NCI-H2029 (cell line): ENCODE measurements at places on chromosomes 11 and 22.

GRCh38 chr11:117107701-117108590 lies 9.7 kb upstream of the SIK3 start:
- DNase-seq, result no peak

- no peak for DNase-seq
Observed at GRCh38 chr22:25078591-25078990, 121.1 kb upstream of the CRYBB3 start.

DNA sequence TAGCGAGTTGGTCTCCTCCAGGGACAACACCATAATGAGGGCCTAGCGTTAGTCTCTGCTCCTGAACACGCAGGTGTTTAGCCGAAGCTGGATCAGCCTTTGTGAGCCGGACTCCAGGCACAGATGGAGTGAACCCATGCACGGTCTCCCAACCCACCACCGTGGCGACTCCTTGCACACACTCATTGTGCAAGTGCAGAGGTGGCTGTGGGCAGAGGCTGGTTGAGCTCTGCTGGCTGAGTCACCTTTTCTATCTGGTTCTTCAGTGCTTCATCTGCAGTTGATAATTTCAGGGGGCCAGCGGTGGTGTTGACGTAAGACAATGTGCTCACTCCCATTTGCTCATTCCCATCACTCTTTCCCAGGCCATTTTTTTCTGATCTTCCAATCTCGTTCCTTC lies 72.1 kb upstream of the SLC22A12 start:
- no peak for DNase-seq

DNA sequence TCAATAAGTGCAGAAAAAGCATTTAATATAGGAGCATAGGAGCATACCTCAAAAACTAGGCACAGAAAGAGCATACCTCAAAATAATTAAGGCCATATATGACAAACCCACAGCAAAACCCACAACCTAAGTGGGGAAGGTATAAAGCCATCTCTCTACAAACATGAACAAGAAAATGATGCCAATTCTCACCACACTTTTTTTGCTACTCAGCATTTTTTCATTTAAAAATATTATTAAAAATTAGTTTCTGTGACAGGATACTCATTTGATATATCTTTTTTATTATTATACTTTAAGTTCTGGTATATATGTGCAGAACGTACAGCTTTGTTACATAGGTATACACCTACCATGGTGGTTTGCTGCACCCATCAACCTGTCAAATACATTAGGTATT lies 352.0 kb downstream of the LUZP2 start:
- DNase-seq, result no peak

GRCh38 chr11:116955548-116955947 lies 118.1 kb upstream of the APOA1 start:
- no peak for DNase-seq

DNA sequence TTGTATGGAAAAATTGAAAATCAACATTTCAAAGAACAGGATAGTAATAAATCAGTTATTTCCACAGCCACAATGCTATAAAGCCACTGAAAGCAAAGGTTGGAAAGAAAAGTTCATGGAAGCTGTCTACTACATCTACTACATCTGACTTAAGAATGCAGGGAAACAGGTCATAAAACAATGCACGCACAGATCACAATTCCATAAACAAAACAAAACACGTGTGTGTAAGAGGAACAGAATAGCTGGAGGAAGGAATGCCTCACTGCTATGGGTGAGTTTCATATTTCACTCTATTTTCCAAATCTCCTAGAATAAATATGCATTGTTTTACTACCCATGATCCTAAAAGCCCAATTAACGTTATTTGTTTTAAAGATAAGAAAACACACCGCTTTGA lies 66.3 kb downstream of the NCAPD3 start:
- DNase-seq, result no peak
